ENCODE measurements at places on chromosomes 1 and 21.

- DNase-seq: no peak
These were observed 545.2 kb downstream of the LTN1 start for GRCh38 chr21:28447462-28447861.

DNA sequence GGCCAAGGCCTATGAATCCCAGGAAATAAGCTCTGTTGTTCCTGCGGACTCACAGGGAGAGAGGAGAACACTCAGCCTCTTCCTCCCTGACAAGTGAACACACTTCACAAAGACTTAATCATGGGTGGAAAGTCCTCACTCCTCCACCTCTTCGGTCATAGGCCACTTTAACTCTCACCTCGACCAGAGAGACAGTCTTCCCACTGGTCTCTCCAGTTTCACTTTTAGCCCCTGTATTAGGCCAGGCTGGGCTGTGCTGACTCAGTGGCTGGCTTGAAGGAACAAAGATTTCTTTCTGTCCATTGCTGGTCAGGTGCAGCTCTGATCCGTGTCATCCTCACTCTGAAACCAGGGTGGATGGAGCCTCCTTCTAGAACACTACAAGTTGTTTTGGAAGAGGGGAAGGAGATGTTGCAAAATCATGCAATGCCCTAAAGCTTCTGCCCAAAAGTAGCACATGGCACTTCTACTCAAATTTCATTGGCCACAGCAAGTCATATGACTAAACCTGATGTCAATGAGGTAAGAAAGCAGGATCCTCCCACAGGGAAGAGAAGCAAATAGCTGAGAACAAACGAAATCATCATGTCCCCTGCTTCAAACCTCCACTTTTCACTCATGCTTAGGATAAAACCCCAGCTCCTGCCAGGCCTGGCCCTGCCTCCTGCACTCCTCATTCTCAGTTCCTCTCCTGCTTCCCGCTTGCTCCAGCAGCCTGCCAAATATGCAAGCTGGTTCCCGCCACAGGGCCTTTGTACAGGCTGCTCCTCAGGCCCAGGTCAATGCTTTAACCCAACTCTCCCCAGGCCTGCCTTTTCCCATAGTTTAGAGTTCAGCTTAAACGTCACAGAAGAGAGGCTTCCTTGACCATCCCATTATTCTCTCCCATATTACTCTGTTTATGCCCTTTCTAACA, 150.5 kb upstream of the RUNX3 start:
- DNase-seq: no peak

- no peak for DNase-seq
These were observed 41.7 kb downstream of the EDN2 start for GRCh38 chr1:41442697-41443251.

- DNase-seq: peak; percentile 32
These were observed 917 bp downstream of the STX12 start for GRCh38 chr1:27773826-27774445.

- DNase-seq: no peak
These were observed 45.1 kb downstream of the ABL2 start for GRCh38 chr1:179184403-179184802.

DNA sequence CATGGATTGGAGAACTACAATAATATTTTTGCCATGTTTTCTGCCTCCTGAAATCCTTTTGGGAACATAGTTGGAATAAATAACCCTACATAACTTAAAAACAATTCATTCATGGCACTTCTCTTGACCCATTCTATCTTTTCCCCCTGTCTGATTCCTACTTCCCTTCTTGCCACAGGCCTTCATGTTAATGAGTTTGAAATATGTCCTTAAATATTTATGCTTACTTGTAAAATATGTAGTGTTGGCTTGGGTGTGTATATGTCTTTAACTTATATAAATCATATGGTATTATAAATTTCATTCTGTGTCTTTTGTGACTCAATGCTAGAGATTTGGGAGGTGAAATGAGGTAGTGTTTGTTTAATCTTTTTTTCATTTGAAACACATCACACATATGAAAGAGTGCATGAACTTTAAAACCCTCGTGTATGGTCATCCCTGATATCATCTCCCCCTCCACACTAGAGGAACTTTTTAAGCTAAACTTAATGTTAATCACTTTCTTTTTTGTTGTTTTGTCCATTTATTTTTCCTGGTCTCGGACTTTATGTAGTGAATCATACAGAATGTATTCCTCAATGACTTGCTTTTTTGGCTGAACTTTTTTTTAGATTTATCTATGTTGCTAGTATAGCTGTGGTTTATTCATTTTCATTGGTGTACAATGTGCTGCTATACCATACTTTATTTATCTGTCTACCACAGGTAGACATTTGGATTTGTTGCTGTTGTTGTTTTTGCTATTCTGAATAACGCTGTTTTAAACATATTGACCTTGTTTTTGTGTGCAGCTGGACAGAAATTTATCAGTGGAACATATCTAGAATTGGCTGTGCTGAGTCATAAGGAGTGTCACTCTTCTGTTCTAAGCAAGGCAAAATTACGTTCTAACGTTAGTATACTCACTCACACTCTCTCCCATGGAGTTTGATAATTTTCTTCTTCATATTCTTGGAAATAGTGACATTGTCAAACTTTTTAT, 441.6 kb downstream of the PLPP3 start:
- no peak for DNase-seq

GRCh38 chr21:33289199-33289819, 23.1 kb downstream of the IL10RB start:
- no peak for DNase-seq

GRCh38 chr1:226533220-226533619, 15.3 kb upstream of the STUM start:
- DNase-seq: no peak

- no peak for DNase-seq
These were observed 174.7 kb downstream of the NRIP1 start for GRCh38 chr21:14890141-14890540.

GRCh38 chr1:204846546-204846945, 24.1 kb upstream of the NFASC start:
- no peak for DNase-seq

DNA sequence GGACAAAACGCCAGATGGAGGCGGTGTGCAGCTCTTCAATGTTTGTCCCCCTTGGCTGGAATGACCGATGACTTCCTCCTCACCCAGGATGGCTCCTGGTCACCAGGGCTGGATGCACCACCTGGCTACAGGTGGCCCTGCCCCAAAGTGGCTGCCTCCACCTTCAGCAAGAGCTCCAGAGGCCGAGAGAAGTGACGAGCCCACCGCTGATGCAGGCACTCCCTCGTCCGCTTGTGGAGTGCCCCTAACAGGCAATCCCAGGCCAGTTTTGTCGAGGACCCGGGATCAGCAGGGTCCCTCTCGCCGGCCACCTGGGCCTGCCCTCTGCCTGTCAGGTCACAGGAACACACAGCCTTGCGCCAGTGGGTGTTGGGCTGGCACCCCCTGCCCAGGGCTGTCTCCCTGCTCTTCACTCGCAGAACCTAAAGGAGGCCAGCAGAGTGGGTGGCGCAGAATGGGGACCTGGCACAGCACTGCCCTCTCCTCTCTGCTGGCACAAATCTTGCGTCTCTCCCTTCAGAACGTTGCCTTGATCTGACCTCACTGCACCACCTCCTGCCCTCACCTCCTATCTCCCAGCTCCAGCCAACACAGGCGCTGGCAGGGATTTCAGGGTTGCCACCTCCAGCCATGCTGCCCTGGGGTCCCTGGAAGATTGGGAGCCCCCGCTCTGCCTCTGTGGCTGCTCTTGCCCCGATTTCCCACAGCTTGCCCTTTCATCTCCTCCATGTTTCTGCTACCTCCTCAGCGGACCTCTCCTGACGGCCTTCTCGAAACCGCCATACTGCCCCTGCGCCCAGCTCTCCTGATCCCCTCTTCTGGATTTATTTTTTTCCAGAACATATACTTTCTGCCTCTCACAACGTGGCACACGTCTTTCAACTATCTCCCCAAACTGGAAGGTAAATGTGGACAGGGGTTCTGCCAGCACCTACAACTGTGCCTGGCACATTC, 38.6 kb downstream of the SLC45A1 start:
- DNase-seq: no peak

GRCh38 chr1:237570530-237570929, 320.2 kb downstream of the ZP4 start:
- no peak for DNase-seq

- peak; percentile 32 for DNase-seq
These were observed 13.3 kb downstream of the ARV1 start for GRCh38 chr1:230992100-230992774.

DNA sequence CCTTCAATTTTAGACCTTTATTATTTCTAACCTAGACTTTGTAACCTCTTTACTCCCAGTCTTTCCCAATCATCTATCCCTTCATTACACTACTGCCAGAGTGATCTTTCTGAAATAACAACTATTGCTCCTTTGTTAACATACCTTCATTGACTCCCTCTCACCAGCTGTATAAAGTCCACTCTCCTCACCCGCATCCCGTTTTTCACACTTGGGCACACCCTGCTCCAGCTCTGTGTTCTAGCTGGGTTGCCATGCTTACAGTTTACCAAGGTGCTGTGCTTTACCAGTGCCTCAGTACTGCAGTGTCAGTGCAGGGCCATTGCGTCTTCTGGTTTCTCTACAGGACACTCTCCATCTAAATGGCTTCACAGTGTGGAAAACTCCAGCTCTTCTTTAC, 148.2 kb downstream of the NFIA start:
- no peak for DNase-seq

GRCh38 chr1:53348486-53349368, 20.9 kb upstream of the LRP8 start:
- no peak for DNase-seq

- no peak for DNase-seq
These were observed 2.2 kb upstream of the FBLIM1 start for GRCh38 chr1:15756143-15757015.

DNA sequence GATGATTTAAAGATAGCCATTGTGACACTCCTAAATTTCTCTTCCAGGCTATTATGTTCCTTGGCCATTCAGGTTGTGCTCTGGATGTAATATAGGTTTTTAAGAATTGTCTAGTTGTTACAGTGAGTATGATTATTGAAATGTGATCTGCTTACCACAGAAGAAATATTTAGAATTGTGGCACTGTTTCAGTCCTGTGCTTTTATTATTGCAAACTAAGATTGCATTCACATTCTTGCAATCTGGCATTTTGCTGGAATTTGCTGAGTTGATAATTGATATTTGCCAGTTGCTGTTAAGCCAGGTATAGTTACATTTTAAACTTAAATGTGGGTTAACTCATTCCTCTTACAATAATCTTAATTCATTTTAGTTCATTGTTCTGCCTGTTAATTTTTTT, 22.3 kb downstream of the EXO1 start:
- no peak for DNase-seq

DNA sequence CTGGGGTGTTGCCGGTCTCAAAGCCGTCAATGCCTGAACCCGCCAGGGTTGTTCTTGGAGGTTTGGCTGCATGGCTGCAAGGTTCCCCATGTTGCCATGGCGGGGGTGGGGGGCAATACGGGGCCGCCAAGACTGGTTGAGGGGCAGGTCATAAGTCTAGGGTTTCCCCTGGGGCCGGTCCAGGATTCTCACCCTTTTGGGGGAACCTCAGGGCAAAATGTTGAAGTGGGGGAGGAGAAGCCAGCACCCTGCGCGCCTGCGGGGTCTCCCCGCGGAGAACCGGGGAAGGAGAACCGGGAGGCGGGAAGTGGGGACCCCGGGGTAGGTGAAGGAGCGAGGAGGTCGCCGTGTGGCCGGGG, 401 bp upstream of the ARHGEF10L start:
- no peak for DNase-seq

DNA sequence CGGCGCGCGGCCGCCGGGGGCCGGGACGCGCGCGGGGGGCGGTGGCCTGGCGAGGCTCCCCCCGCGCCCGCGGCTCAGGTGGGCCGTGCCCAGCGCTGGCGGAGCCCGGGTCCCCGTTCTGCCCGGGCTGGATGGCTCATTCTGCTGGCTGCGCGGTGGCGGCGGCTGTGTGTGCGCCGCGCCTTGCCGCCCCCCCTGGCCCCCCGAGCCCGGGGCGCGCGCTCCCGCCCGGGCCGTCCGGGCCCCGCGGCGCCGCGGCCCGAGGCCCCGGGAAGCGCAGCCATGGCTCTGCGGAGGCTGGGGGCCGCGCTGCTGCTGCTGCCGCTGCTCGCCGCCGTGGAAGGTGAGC, at the start of gene EPHB2:
EPHB2 (plus strand) TSS at position 139 of the 349 bp plus-strand sequence; CDS start at position 283, 144 bp downstream.
- DNase-seq: peak; percentile 27

DNA sequence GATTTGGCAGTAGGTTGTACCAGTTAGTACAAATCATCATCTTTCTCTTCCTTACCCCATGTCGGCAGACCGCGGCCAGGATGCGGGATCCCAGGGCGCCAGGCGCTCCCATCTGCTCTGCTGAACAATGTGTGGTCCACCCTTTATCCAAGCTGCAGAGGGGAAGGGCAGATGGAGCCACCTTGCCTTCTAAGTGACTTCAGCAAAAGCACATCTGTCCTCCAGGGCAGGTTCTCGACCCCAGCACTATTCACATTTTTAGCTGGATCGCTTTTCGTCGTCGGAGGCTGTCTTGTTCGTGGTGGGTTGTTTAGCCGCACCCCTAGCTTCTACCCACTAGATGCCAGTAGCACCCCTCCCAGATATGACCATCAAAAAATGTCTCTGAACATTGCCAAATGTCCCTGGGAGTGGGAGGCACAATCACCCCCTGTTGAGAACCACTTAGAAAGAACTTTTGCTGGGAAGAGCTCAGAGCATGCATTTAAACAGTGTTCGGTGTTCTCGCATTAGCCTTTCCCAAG, 58.1 kb upstream of the SIM2 start:
- no peak for DNase-seq

- no peak for DNase-seq
These were observed 112.3 kb downstream of the HLX start for GRCh38 chr1:220991506-220991905.

GRCh38 chr1:166974647-166975345, 544 bp downstream of the ILDR2 start:
- DNase-seq: no peak

DNA sequence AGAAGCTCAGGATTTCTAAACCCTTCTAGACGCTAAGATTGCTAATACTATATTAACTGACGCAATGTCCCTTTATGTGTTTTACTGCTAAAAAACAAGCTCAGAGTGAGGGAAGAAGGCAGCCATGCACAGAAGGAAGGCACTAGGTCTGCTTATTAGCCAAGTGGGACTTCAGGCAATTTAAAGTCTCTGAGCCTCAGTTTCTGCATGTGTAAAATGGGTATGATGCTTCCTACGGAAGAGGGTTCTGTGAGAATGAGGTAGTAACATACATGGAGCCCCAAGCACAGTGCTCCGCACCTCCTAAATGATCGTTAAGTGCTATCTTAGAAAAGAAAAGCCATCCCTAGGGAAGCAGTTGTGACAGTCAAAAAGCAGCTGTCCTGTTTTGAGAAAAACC, 16.9 kb downstream of the MIS18A start:
- DNase-seq: no peak

DNA sequence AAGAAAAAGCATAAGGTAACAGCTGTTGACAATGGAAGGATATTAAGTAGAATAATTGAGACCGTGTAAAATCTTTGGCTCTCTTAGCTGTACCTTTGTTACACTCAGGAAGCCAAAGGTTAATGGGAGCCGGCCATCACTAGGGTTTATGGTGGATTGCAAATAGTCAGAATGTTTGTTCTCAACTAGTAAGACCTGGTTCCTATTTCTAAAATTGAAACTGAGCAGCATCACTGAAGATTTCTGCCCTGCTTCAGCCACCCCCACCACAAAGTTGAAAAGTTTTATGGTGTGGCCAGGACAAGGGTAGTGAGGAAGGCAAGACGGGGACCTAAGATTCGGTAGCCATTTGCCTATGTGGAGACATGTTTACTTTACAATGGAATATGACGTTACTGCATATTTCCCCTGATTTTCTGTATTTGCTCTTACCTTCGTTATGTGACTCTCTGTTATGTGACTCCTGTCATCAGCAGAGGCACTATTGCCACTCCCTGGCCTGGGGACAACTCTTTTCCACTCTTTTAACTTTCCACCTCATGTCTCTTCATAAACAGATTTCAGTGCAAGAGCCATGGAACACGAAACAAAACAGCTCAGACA, 41.4 kb upstream of the KIF1B start:
- DNase-seq: no peak
